Muscle of back (tissue), 13 donors: ENCODE measurements at places on chromosomes 4 and X.

DNA sequence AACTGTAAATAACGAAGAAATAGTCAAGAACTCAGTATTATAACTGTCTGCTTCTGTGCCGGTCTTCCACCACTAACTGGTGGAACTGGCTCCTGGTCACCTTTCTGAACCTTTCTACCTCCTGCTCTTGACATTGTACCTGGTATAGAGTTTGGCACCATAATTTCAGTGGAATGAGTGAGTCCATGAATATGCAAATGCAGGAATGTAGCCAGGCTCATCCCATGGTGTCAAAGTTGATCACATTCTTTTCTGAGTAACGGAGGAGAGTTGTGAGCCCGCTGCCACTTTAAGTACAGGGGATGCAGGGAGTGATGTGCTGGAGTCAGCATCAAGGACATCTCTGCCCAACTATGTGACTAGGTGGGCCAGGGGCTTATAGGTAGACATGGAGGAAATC lies 207.9 kb upstream of the HS3ST1 start:
- DNase-seq: no peak

DNA sequence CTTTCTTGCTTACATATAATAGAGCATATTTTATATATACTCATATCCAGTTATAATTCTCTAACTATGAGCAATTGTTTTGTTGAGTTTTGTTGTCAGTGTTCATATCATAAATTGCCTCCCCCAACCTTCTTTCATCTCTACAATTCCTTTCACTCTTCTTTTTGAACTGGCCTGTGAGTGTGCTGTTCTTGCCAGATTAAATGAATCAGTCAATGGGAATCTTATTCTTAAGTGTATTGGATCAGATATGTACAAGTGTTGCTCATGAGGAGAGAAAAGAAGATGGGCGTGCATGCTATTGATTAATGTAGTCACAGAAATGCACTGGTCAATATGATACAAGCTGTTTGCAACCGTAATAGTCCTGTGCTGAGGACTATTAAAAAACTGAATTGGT lies 728.1 kb upstream of the MAGEB2 start:
- DNase-seq: no peak

DNA sequence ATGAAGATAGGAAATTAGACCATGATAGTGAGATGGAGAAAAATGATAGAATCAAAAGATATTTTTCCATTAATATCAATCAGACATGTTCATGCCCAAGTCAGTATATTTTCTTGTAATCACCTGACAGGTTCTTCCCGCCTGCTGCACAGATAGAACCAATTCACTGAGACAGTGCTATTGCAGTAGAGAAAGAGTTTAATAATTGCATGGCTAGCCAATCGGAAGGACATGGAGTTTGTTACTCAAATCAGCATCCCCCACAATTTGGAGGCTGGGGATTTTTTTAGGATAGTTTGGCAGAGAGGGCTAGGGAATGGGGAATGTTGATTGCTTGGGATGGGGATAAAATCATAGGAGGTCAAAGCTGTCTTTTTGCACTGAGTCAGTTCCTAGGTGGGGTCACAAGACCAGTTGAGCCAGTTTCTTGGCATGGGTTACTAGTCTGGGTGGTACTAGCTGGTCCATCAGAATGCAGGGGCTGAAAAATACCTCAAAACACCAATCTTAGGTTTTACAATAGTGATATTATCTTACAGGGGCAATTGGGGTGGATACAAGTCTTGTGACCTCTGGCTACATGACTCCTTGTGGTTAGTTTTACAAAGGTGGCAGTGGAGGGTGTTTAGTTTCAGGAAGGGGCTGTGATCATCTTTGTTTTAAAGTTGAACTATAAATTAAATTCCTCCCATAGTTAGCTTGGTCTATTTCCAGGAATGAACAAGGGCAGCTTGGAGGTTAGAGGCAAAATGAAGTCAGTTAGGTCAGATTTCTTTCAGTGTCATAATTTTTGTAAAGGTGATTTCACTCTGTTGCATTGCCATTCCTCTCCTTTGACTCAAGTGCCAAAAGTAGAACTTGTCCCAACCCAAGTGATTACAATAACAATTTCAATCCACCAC lies 100.3 kb upstream of the PDE5A start:
- DNase-seq: no peak

- DNase-seq: peak; percentile 80
Observed at GRCh38 chr4:167021545-167022155, 212.6 kb downstream of the SPOCK3 start.

DNA sequence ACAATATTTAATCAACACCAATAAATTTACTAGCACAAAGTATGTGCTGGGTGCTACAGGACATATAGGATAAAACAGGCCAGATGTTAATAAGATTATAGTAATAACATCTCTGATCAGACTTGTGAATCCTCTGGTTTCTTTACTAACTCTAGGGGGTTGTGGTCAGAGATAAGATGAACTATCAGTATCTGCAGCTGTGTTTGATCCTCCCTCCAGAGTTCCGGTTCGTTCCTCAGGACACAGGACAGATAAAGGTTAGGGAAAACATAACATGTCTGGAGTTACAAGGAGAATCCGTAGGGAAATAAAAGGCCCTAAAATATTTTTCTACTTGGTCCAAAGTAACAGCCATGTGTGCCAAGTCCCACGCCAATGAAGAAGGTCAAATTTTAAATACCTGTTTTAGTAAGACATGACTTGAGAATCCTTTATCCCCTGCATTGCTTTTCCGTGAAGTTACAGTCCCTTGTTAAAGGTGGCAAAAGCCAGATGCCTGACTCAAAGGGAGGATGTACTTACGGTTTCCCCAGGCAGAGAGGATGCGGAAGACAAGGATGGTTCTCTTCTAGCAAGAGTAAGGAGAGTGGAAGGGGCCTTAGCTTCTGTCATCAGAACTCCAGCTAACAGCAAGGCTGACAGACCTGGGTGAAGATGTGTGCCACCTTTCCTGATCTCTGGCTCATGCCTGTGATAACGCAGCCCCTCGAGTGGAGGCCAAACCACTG lies 44.4 kb downstream of the KIAA0232 start:
- no peak for DNase-seq

DNA sequence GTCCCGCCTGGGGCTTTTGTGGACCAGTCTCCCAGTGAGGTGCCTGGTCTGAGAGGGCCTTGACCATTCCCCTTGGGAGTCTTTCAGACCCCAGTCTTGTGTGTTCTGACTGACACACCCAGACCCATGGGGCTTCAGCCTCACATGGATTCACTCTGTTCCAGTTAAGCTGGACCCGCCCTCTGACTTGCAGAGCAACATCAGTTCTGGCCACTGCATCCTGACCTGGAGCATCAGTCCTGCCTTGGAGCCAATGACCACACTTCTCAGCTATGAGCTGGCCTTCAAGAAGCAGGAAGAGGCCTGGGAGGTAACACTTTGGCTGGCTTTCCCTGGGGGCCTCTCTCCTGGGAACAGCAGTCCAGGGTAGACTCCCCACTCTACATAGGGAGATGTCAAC lies 6.8 kb downstream of the IL9R start:
- DNase-seq: no peak

GRCh38 chr4:6404611-6405396 lies 67.6 kb downstream of the PPP2R2C start:
- no peak for DNase-seq

DNA sequence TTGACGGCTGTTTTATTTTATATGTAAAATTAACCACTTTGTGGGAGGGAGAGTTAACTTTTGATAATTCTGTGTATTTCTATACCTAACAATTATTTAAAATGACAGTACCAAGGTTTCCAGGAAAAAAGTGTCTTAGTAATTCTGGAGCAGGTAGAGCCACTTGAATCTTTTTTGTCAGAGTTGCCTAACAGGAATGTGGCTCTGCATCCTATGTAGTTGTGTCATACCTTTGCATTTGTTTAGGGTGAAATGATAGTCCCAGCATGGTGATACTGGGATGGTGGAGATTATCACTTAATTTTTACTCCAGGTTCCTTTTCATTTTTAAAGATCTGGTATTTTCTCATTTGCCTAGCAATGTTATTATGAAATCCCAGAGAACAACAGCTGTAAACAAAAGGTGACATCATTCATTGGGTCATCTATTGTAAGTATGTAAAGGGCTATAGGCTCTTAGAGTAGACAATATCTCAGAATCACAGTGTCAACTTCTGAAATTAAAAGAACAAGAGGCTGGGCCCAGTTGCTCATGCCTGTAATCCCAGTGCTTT lies 9.6 kb downstream of the SGMS2 start:
- no peak for DNase-seq
